ENCODE measurements at places on chromosomes 12 and 14.

DNA sequence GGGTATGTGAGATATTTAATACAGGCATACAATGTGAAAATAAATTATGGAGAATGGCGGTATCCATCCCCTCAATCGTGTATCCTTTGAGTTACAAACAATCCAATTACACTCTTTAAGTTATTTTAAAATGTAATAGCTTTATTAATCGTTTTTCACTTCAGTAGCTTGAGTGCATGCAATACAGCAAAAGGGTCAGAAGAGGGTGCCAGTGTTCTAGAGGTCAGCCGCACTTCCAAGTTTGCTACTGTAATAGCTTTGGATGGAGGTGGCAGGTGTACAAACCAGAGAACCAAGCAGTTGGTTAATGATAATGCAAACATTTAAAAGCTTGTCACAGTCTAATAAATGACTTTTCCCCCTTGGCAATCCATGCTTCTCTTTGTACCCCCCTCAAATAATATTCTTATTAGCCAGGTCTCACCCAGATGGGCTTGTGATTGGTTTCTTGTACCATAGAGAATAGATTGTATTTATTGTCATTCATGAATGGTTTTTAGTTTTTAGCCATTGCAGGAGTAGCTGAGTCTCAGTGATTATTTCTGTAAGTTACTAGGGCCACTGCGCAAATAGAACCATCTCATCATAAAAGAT is 127.0 kb downstream of the ERC1 start:
- DNase-seq = peak; percentile 62

- no peak for DNase-seq
These were observed 23.6 kb upstream of the FERMT2 start for GRCh38 chr14:52974406-52974805.

DNA sequence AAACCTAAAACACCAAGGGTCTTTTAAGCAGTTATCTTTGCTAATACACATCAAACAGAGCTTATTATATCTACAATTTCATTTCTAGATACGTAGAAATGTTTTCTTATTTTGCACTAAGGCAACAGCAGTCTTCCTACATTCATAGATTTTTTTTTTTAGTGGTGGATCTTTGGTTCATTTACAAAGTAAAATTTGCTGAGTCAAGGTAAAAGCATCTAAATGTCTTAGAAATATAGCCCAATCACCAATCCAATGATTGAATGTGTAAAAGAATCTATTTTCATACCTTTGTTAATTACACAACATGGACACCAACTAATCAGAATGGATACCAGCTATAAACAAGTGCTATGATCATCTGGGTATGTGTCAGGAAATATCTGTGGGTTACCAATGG is 272.2 kb upstream of the TMPO start:
- DNase-seq = no peak

GRCh38 chr12:110547090-110547489 is 36.0 kb downstream of the PPTC7 start:
- DNase-seq = no peak

GRCh38 chr14:81582420-81582819 is 48.8 kb upstream of the SEL1L start:
- DNase-seq = no peak

GRCh38 chr14:105180592-105181548 is at the start of gene NUDT14:
Gene NUDT14 (minus strand): TSS chr14:105181312. CDS start chr14:105181209, 103 bp downstream.
- peak; percentile 96 for DNase-seq

DNA sequence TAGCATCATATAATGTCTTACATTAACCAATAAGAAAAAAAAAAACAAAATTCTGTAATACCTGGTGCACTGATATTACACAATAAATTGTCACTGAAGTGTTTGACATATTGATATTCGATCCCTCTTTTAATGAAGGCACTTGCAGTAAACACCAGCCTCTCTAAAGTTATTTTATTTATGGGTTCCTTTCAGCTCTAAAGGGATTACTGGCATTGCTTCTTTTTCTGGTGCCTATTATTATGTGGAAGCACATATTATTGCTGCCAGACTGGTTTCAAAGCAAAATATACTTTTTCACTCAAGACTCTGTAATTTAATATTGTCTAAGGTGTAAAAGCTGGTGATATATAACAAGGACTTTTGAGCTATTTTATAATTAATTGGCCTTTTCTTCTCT is 1090.5 kb downstream of the TRHDE start:
- DNase-seq = no peak

- no peak for DNase-seq
These were observed 67.8 kb upstream of the EGLN3 start for GRCh38 chr14:34018564-34019244.

GRCh38 chr12:3797531-3798048 is 44.7 kb upstream of the CRACR2A start:
- DNase-seq = no peak

DNA sequence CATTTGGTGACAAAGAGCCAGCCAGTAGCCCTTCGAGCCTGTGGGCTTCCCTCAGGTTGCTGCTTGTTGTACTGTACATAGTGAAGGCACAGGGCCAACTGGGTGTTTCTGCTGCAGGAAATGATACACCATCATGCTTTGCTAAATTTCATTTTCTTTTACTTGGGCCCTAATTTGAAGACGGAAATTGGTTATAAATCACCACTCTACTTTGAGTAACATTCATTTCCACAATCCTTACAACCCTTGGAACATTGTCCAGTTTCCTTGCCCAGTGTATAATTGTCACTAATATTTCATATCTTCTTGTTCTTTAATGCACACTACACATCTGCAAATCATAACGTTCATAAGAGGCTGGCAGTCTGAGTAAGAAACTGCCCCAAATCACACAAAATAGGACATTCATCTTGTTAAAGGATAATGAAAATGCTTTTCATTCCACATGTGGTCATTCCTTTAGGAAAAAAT is 30.2 kb downstream of the MSRB3 start:
- DNase-seq = no peak

DNA sequence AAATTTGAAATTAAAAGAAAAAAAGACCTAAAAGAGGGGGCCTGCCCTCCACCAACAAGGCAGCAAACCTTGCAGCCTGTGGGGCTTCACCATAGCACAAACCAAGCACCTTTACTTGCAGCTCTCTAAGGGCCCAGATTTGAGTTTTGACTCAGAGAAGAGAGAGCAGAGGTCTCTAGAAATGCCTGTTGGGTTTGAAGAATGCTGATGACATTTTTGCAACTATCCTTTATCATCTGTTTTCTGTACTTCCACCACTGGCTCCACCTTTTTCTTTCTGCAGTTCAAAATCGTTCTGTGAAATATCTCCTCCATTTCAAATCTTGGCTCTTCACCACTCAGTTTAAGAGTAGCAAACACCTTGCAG is 83.8 kb upstream of the HMGA2 start:
- no peak for DNase-seq

DNA sequence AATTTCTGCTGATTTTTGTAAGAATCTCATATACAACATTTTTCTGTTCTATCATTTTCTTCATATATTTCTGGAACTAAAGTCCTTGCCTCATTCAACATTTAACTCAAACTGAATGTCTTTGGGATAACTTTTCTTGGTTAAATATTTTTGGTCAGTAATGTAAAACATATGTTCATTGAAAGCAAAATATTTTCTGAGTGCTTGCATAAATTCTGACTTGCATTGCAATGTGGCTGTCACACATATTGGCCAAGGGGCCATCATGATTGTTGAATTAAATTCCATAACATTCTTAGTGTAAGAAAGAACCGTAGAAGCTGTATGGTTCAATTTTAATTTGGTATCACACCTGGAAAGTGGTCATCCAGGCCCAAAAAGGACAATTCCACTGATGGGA is 369.4 kb downstream of the GALC start:
- no peak for DNase-seq

- peak; percentile 60 for DNase-seq
These were observed 32.4 kb upstream of the HELB start for GRCh38 chr12:66269757-66270383.

DNA sequence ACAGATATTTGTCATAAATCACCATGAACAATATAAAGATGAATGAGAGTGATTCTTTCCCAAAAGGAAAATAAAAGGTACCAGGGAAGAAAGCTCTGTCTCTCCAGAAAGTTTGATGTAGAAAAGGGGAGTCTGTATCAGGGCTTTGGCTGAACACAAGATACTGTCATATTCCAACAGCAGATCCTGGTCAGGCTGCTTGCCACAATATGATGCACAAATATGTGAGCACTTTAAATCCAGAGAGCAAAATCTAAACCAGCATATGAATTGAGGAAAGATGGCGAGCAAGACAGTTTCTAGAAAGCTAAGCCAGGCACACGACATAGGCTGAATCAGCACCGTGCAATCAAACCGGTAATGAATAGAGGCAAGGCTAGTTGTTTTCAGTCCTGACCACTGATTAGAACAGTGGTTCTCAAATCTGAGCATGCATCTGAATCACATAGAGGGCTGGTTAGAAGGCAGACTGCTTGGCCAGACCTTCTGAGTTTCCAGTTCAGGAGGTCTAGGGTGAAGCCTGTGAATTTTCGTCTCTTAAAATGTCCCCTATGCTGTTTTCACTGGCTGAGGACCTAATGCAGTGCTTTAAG is 60.7 kb downstream of the PLCZ1 start:
- DNase-seq = no peak

GRCh38 chr14:105118646-105119407 is 49.7 kb downstream of the JAG2 start:
- peak; percentile 27 for DNase-seq

GRCh38 chr12:64968989-64969819 is 144.8 kb downstream of the TBC1D30 start:
- DNase-seq = no peak
